A549 treated with dexamethasone at 1 μM for 4 hours (cell line): ENCODE measurements at places on chromosomes 11 and 22. TPM values are rescaled to one million over a fixed set of nuclear protein-coding genes. Genes with fewer than 3 reads are reported as not detected.

Gene TMEM191B
- 0.81 to 1.3 TPM (median 0.97 TPM) in 5 replicates for total RNA-seq

Gene MMP13
- not detected in 5 replicates for total RNA-seq

Gene LRRN4CL
- total RNA-seq = 0.08 to 0.13 TPM (median 0.09 TPM) in 3 of 5 replicates, not detected in the others

Gene CTNND1
- total RNA-seq = 50.4 to 74.9 TPM (median 69.2 TPM) in 5 replicates

Gene MMP1
- total RNA-seq = 0.50 to 1.3 TPM (median 0.93 TPM) in 5 replicates

Gene LIF
- total RNA-seq = 16.4 to 35.8 TPM (median 33.5 TPM) in 5 replicates

Gene KCNK7
- total RNA-seq = 0.21 to 0.59 TPM (median 0.45 TPM) in 5 replicates

Gene AMOTL1
- total RNA-seq = 6.4 to 11.6 TPM (median 8.9 TPM) in 5 replicates

Gene ZNHIT2
- 11.1 to 19.9 TPM (median 19.4 TPM) in 5 replicates for total RNA-seq

Gene INS
- total RNA-seq = not detected in 5 replicates

Gene VSIG10L2
- not detected in 5 replicates for total RNA-seq

Gene SPA17
- total RNA-seq = 17.8 to 33.0 TPM (median 19.6 TPM) in 5 replicates
